ENCODE measurements at places on chromosomes 3 and 15. TPM values are rescaled to one million over a fixed set of nuclear protein-coding genes. Genes with fewer than 3 reads are reported as not detected.

Gene CD200R1
- polyA plus RNA-seq: 1.2 TPM

Gene SEMA5B
- polyA plus RNA-seq: 0.20 TPM

Gene STAB1
- 42.0 TPM for polyA plus RNA-seq

Gene GOLGA8S
- 0.03 TPM for polyA plus RNA-seq

Gene WNT5A
- polyA plus RNA-seq: 0.18 TPM

Gene SEC11A
- 69.8 TPM for polyA plus RNA-seq

DNA sequence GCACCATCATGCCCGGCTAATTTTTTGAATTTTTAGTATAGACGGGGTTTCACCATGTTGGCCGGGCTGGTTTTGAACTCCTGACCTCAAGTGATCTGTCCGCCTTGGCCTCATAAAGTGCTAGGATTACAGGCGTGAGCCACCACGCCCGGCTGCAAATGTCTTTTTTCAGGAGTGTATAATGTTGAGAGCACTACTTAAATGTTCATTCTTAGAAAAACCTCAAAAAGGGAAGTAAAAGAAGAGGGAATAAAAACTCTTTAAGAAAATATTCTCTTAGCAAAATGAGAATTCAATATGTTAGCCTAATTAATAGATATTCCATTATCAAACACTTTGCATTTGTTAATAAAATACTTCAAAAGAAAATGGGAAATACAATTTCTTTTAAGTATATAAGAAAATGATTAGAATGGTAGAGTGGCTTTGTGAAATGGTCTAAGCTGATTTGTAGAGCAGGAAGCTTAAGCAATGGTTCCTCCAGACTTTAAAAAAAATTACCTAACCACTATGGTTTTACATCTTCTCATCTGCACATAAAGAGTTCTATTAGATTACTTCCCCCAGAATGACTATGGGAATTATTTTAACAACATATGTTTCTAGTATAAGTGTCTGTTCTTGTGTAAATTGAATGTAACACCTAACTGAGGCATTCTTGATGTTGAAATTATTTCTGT lies 226.7 kb upstream of the ALCAM start:
- no peak for DNase-seq

- DNase-seq: no peak
Measured at GRCh38 chr3:125443923-125444322, 68.8 kb upstream of the ZNF148 start.

GRCh38 chr3:14137004-14137403 lies 12.2 kb downstream of the TMEM43 start:
- DNase-seq: no peak

GRCh38 chr3:45547764-45548680 lies 46.5 kb upstream of the LIMD1 start:
- DNase-seq: no peak

DNA sequence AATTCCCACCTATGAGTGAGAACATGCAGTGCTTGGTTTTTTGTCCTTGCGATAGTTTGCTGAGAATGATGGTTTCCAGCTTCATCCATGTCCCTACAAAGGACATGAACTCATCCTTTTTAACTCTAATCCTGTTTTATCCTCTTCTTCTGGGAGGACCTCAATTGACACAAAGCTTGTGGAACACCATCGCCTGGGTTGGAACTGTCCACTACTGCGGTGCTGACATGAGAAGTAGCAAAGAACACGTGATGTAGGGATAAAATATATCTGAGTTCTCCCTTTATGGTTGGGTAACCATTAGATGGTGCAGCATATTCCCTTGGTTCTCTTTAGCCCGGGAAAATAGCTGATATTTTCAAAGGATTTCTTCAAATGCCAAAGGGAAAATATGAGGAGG lies 105.3 kb upstream of the TOPAZ1 start:
- DNase-seq: no peak

DNA sequence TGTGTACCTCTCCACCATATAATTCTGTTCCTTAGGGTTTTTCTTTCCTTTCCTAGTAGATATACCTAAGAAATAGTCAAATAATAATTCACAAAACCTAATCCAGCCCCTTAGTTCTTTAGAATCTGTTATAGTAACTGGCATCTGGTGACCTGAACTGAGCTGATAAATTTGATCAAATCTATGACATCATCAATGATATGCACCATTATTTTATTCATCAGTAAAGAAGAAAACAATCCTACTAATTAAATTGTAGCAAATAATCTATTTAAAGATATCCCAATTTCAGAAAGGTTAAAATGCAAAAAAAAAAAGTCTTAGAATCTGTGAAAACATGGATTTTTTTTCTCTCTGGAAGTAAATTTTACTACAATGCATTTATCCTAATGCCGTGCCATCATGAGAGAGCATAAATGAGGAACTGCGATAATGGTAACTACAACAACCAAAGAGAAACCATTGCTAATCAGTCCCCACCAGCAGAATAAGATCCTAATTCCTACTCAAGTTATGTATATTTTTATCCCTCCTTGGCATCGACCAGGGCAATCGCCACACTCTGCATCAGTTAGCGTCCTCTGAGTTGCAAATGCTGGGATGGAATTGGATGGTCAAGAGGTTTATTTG lies 6.6 kb upstream of the MNS1 start:
- no peak for DNase-seq

GRCh38 chr3:82461049-82461889 lies 699.8 kb upstream of the GBE1 start:
- no peak for DNase-seq

DNA sequence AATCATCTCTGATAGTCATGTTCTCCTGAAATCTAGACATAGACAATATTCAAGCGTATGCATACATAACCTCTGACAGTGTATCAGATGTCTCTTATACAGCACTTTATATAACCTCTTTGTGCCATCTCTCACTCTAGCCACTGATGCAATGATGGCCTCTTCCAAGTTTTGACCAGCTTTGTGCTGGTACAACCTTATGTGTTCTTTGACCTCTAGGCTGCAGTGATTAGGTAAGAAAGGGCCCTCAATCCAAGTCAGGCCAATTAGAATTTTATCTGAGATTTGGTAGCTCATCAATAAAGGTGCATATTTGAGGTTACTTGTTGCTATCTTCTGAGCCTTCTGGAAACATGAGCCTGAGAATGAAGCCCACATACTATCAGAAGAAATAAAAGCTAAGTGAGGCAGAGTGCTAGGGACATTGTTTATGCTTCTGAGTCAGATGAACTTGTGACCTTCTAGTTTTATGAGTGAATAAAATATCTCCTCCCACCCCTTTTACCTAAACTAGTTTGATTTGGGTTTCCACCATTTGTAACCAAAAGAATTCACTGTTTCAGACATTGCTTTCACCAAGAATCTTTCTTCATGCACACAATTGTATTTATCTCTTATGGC lies 283.2 kb upstream of the SUCLG2 start:
- no peak for DNase-seq

DNA sequence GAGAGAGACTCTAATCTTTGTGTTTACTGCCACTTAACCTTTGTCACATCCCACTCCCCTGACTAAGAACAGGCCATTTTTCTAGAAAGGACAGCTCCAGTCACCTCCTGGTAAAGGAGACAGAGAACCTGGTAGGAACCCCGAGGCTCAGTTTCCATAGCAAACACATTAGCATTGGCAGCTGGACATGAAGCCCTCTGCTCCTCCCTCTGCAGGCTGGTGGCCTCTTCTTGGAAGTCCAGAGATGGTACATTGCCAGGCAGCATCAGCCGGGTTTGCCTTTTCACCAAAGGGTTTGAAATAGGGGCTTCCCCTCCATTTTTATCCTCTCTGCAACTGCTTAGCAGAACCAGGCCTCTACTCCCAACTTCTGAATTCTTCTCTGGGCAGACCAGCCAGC lies 213.4 kb upstream of the SEMA6D start:
- DNase-seq: no peak

GRCh38 chr3:64687086-64687780 lies 567 bp downstream of the ADAMTS9 start:
- peak; percentile 36 for DNase-seq

- no peak for DNase-seq
Measured at GRCh38 chr3:179895330-179895729, 141.4 kb downstream of the PEX5L start.

DNA sequence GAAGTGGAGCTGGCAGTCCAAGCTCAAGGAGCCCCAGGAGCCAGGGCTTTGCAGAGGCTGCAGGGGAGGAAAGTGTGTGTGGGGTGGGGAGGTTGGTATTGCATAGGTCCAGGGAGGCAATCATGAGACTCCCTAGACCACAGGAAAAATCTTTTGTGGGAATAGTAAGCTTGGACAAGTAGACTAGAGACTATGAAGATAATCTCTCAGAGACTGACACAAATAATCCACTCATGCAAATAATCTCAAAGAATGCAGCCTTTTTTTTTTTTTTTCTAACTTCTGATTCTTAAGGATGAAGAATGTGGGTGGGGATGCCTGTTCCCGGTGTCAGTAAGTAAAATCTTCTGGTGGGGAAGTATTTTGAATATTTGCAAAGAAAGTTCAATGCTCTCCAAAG lies 113.7 kb downstream of the GREM1 start:
- no peak for DNase-seq

GRCh38 chr3:132395126-132395525 lies 22.2 kb upstream of the DNAJC13 start:
- no peak for DNase-seq

DNA sequence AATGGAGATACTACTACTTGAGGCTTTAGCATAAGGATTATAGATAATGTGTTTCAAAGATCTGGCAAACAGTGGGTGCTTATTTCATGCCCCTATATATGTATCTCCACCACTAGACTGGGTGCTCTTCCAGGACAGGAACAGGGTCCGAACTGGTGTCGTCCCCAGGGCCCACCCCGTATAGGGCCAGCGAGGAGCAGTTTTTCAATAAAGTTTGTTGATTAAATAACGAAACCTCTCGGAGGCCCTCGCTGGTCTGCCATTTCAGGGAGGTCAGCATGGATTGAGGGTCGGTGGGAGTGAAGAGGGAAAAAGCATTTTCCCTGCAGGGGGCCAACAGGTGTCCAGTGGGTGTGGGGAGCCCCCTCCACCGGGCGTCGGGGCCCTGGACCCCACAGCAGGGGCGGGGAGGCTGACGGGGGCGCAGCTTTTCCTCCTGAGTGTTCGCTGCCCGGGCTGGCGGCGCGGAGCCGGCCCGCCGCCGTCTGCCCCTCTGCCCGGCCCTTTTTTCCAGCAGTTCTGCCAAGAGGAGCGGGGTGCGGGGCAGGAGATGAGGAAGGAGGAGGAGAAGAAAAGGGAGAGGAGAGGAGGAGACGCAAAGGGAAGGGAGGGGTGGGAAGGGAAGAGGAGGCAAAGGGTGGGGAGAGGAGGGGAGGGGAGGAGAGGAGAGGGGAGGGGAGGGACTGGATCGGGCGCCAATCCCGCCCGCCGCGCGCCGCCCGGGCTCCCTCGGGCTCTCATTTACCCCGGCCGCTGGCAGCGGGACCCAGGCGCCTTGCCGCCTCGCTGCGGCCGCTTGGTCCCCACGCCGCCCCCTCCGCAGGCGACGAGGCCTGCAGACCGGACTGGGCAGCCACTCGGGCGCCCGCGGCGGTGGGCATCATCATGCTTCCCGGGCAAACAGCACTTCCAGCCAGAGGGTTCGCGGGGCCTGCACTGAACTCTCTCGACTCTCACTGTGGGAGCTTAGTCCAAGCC lies 66.3 kb downstream of the ISG20 start:
- DNase-seq: no peak

DNA sequence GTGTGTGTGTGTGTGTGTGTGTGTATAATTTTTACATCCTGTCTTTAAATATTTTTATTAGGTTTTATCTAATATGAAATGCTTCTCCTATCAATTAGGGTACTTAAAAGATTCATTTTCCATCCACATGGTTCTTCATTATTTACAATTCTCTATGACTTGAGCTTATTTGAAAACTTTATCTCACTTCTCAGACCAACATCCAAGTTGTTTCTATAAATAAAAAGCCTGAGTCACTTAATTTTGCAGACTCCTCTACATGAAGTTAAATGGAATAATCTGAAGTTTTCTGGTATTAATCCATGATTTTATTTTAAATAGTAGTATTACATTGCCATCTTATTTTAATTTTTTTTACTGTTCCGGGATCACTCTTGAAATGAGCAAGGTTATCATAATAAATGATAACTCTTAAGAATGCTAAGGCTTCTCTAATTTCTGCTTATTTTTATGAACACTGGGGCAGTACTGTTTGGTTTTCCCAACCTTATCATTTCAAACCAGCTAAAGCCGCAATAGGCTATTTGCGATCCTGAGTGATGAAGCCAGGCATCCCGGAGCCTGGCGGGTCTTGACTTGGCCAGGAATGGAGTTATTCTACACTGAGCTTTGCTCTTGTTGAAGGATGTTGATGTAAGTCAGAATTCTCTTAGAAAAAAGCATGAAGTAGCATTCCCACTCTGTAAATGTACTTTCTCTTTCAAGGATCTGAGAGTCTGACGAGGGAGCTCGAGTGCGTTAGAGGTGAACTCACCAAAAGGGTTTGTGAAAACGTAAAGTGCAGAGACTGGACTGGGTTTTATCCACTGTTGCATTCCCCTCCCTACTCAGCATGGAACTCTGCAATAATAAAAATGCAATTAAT lies 220.2 kb upstream of the LRTM1 start:
- no peak for DNase-seq

DNA sequence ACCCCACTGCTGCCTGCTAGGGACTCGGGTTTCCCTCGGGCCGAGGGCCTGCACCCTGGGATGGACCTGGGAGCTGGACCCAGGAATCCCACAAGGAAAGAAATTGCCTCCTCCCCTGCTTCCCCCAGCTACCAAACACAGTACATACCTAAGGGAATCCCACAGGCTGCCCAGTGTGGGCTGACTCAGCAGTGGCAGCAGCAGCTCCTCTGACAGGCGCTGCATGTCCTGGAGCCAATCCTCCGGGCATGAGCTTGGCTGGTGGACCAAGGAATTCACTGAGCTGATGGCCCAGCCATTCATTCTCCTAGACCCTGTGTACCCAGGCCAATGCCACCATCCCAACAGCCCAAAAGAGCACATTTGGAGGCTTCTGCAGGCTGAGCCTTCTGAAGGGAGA lies 9.5 kb upstream of the LTK start:
- no peak for DNase-seq
